ENCODE measurements at places on chromosomes 2 and 18.

- no peak for DNase-seq
Measured at GRCh38 chr2:236354056-236354940, 90.1 kb upstream of the ASB18 start.

DNA sequence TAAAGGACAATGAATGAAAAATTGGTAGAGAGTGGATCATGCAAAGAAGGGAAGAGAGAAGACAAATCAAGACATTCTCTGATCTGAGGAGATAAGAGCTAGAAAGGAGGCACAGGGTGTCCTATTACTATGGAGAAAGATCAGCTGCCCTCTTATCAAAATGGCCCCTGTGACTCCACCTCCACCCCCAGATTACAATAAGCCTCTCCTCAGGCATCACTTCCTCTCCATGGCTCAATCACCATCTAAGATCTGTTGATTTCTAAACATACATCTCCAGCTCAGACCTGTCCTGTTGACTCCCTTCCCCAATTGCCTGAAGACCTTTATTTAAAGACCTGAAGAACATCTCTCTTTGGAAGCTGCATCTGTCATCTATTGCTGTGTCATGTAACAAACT lies 43.2 kb downstream of the SP100 start:
- DNase-seq, result no peak

GRCh38 chr2:184312970-184313369 lies 285.4 kb upstream of the ZNF804A start:
- no peak for DNase-seq

- no peak for DNase-seq
Measured at GRCh38 chr2:174008720-174009119, 43.5 kb upstream of the SP3 start.

DNA sequence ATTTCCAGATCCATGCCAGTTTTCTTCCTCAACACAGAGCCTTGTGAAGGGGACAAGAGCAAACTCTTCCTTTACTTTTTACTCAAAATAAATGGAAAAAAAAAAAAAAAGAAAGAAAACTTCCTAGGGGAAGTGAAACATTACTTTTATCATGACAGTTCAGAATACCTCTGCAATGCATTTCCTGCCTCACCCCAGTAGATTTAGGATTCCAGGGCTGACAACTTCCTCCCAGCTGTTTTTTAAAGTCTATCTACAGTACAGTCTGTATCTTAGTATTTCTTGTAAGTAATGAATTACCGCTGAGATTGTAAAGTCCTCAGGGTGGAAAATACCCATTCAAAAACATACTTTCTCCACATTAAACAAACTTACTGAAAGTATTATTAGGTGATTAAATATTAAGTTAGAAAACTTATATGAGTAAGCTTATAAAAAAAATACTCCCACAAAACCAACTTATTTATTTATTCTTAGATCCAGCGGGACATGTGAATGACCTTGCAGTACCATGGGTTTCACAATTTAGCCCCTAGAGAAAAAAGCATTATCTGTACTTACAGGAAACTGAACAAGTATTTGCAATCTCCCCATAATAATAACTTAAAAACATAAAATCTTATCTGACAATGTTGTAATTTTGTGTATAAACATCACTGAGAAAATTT lies 117.7 kb downstream of the RBMS1 start:
- DNase-seq, result no peak

- no peak for DNase-seq
Measured at GRCh38 chr18:35571138-35571537, 10.4 kb upstream of the GALNT1 start.

GRCh38 chr2:230932556-230933511 lies 7.8 kb upstream of the GPR55 start:
- no peak for DNase-seq

GRCh38 chr2:238016526-238016925 lies 44.3 kb upstream of the SCLY start:
- no peak for DNase-seq

- DNase-seq, result no peak
Measured at GRCh38 chr2:218292048-218293014, at the start of gene TMBIM1. Gene TMBIM1 (minus strand): TSS chr2:218292503. CDS start chr2:218282141, 10,362 bp downstream.

DNA sequence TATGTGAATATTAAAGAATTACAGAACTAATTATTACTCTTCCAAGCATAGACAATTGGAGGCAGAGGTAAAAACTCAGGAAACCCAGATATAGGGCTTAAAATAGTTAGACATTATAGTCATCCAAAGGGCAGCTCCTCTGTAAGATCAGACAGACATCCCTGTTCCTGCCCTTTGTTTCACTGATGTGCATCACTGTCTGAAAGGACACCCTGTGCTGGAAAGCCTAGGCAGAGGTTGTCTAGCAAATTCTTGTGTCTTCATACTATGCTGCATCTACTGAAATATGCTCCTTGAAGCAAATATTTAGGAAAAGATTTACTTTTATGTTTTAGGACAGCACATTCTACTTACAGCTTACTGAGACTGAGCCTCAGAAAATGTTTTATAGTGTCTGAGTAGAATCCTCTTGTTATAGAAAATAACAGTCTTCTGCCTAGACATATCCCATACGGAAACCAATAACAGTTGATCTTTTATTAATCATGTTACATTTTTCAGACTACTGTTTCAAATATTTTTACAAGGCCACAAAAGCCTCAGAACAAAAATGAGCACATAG lies 977.3 kb upstream of the CDH2 start:
- no peak for DNase-seq

Data from NCI-H2107 (cell line).